ENCODE measurements at places on chromosomes 3 and 15. TPM values are rescaled to one million over a fixed set of nuclear protein-coding genes. Genes with fewer than 3 reads are reported as not detected.
A peak's percentile ranks its signal among the peaks of the same experiment; 100 is the strongest.

GRCh38 chr3:278300-279064, 81.9 kb downstream of the CHL1 start:
- no peak for DNase-seq

DNA sequence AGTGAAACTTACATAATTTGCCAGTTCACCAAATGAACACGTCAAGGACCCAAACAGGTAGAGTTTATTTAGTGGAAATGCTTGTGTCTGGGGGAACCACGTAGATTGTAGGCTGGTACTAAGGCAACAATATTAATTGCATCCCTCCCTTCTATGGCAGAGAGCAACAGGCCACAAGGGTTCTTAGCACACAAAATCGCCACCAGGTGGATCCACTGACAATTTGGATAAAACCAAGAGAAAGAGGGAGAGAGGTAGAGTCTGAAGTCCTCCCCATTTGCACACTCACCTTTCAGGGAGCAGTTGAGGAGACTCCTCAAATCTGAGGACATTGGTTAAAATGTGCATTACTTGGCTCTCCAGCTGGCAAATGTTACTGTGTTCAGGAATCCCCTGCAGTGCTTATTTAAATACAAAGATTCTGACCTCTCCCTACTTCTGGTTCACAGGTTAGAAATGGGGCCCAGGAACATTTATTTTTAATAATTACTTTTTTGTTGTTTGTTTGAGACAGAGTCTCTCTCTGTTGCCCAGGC, 181.0 kb upstream of the FEZF2 start:
- DNase-seq, result no peak

DNA sequence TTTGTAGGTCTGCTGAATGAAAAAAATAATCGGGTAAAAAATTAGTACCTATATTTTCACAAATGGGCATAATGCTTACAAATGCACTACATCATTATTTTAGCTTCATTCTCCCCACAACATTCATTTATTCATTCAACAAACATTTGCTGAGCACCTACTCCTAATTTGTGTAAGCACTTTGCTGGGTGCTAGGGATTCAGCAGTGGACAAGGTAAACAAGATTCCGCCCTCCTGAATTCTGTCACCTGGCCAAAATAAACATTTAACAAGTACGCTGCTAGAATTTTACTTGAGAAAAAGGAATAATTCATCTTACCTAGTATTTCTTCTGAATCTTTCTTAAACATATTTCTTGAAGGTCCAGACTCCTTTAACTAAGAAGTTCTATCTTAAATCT, 72.1 kb downstream of the TIGIT start:
- no peak for DNase-seq

GRCh38 chr3:160378331-160379109, 20.5 kb downstream of the IFT80 start:
- DNase-seq, result no peak

- DNase-seq, result no peak
Observed at GRCh38 chr3:22007368-22007767, 256.4 kb upstream of the ZNF385D start.

- no peak for DNase-seq
Observed at GRCh38 chr3:12230877-12231276, 58.0 kb upstream of the PPARG start.

DNA sequence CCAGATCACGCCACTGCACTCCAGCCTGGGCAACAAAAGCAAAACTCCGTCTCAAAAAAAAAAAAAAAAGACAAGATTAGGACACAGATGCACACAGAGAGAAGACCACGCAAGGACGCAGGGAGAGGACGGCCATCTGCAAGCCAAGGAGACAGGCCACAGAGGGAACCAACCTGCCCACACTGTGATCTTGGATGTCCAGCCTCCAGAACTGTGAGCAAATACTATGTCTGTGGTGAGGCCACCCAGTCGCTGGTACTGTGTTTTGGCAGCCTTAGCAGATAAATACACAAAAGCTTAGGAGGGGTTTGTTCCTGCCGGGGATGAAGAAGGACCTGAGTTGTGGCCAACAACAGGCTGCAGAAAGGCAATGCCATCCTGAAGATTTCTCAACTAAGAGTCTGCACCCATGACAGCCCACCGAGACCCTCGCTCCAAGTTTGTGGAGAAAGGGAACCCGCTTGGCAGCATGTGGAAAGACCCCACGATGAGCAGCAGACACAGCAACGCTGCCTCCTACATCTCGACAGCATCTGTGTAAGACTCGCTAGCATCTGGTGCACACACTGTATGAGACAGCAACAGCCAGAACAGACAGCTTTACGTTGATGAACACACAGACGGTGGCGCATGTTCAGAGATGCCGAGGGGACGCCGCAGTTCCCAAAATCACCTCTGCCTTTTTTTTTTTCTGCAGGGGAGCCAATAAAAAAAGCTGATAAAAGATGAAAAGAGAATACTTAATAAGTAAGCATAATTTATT, 13.7 kb downstream of the CYFIP1 start:
- no peak for DNase-seq

GRCh38 chr3:59895972-59896371, 846.1 kb upstream of the CFAP20DC start:
- DNase-seq, result no peak

DNA sequence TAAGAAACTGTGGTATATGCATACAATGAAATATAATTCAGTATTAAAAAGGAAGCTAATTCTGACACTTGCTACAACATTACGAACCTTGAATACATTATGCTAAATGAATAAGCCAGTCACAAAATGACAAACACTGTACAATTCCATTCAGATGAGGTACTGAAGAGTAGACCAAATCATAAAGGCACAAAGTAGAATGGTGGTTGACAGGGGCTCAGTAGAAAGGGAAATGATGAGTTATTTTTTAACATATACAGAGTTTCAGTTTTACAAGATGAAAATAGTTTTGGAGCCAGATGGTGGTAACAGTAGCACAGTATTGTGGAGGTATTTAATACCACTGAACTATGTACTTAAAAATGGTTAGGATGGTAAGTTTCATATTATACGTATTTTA, 254.6 kb upstream of the RBMS3 start:
- no peak for DNase-seq

GRCh38 chr3:196600359-196600758, 31.9 kb downstream of the FBXO45 start:
- DNase-seq, result peak; percentile 26

GRCh38 chr3:15497964-15498363, 23.5 kb downstream of the COLQ start:
- DNase-seq, result no peak

DNA sequence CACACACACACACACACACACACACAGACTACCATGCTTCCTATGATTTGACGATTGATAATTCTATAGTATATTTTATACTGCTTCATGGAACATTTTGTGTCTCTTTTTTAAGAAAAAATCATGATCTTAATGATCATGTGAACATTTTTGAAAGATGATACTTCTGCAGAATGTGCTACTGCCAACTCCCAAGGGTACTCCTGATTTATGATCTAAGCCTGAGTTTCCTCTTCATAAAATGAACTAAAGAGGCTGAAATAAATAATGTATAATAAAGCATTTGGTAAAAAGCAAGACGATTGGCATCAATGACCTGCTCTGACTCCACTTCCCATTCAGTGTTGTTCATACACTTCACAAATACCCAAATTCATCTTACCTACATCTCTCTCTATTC, 333.8 kb upstream of the RBMS3 start:
- DNase-seq, result no peak

DNA sequence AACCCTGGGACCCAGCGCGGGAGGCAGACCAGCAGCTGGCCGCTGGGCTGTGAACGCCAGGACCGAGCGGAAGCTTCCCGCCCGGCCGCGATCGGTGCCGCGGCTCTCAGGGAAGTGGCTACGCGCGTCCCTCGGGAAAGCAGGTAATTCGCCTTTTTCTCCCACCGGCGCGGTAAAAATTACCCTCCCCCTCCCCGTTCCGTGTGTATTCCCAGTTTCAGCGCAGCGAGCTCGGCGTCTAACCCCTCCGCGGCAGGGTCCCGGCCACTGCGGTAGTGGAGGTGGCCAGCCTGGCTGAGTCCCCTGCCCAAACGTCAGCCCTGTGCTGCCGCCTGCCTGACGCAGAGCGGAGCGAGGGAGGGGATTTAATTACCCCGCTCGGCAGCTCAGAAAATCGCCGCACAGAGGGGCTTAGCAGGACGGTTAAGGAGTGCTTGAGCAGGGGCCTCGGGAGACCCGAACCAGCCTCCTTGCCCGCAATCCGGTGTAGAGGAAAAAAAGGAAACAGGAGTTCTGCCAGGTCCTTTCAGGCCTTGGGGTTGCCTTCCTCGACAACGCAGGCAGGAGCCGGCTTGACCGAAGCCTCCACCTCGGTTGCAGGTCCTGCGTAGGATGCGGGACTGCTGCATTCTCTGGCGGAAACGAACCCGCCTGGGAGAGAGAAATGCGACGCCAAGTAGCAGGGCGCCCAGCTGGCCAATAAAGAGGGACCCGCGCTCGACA, 2.9 kb downstream of the GATA2 start:
- DNase-seq, result no peak

DNA sequence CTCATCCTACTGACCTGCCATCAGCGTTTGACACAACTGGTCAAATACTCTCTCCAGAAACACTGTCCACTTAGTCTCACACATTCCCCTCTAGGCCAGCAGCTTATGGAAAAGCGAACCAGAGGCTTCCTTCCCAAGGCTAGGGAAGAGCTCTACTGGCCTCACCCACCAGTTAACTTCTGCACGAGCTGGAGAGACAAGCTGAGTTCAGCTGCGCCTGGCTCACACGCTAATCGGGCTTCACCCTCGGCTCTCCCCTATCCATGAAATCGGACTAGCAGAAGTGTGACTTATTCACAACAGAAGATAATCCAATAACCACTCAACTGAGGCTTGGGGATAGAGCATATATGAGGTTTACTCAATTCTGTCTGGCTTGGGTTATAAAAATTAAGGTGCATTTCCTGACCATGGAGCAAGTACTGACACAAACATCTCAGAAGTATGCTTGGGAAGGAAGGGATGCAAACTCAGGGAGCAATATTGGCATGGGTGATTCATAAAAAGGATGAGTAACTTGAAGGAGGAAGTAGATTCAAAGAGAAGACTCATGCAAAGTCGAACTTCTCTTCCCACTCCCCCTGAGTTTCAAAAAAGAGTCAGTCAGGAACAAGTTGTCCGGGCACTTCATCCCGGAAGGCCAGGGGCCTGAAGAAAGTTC, 73.1 kb downstream of the XXYLT1 start:
- peak; percentile 48 for DNase-seq

Gene NPAP1
- not detected for total RNA-seq

Gene CIP2A
- total RNA-seq, result 2.9 TPM

Gene AMOTL2
- total RNA-seq, result 62.3 TPM
